Activated B cell treated with CpG ODN at 0.5 μM for 24 hours (primary cell): ENCODE measurements at places on chromosomes 6 and 20. TPM values are rescaled to one million over a fixed set of nuclear protein-coding genes. Genes with fewer than 3 reads are reported as not detected.

The QKI gene
- total RNA-seq = 61.5 and 66.6 TPM in 2 replicates

The PLG gene
- 0.27 and 0.31 TPM in 2 replicates for total RNA-seq

The PKIB gene
- 0.81 and 1.2 TPM in 2 replicates for total RNA-seq

The AAR2 gene
- total RNA-seq = 25.9 and 27.4 TPM in 2 replicates

The TSHZ2 gene
- 1.5 and 1.7 TPM in 2 replicates for total RNA-seq

The RRBP1 gene
- 18.9 and 22.0 TPM in 2 replicates for total RNA-seq

DNA sequence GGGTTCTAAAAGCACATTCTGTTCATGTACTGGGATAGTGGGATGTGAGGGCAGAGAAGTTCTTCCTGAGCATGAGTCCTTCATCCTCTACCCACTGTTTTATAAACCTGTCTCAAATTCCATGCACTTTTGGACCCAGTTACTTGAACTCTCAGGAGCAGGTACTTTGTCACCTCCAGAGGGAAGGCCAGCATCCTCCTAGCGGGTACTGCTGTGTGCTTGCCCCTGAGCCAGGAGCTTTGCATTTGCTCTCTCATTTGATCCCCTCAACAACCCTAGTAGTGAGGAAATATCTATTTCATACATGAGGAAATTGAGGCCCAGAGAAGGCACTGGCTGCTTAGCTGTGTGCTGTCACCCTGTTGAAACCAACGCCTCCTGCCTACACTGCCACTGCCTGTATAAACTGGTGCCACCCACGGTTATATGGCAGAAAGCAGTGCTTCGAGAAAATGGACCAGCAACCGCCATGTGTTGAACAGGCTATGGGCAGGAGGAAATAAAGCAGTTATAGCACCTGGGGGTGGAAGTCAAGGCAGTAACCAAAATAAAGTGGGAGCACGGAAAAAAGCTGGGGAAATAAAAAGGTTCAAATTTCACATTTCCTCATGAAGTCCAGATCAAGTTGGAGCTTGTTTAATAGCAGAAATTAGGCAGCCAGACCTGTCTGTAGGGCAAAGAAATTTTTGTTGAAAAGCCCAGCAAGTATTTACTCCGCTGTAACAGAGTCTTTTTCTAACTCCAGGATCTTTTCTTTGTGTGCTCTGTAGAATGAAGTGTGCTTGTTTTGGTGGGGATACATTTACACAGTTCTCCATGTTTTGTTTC lies 38.0 kb downstream of the KLHL31 start:
- H3K27me3 ChIP-seq = no peaks in the 10 kb centered on the region
- H3K4me3 ChIP-seq = no peak overlapping the region
- no peak overlapping the region for H3K27ac ChIP-seq
- DNase-seq = no peak

DNA sequence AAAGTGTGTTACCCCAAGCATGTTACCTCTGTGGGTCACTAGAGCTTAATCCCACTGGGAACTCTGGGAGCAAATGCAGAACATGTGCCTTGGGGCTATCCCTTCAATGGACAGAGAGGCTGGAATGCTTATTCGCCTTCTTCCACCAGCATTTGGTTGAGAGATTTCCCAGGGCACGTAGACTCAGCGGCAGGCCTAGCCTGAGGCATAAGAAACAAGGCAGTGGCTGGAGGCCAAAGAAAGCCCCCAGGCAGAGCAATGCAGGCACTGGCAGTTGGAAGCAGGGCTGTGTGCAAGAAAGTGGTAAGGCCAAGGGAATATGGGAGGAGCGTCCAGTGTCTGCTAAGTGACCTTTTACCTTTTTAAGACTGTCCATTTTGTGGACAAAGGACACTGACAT lies 114.0 kb upstream of the FLRT3 start:
- no peaks in the 10 kb centered on the region for H3K4me1 ChIP-seq
- DNase-seq = no peak
- no peaks in the 10 kb centered on the region for H3K36me3 ChIP-seq
- H3K27me3 ChIP-seq = no peaks in the 10 kb centered on the region
- H3K4me3 ChIP-seq = no peak overlapping the region

DNA sequence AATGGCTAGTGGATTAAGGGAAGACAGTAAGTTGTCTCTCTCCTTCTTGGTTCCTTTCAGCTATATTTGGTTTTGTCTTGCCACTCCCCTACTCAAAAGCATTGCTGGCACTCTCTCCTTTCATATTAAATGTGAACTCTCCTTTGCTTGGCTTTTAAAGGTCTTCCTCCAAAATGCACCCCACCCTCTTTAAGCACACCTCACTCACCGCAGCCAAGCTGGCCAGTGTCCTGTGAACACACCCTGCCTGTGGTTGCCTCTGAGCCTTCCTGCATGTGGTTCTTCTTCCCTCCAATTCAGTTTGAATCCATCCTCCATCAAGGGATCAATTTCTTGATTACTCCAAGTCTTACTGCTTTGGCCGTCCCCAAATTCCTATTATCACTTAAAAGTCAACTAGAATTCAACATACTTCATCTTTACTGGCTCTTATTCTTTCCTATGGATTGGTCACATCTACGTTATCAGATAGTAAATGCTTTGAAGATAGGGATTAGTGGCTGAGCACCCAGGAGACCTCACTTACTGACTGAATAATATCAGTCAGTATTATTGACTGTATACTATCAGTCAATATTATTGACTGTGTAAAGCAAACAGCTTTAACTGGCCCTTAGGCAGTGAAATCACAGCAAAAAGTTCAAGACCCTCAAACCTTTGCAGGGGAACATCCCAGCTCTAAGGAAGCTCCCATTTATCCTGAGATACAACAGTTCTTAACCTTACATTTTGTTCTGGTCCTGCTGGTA lies 41.6 kb upstream of the SPDEF start:
- H3K4me3 ChIP-seq = no peak overlapping the region
- peaks cover 64% of the 10 kb centered on the region for H3K36me3 ChIP-seq
- no peaks in the 10 kb centered on the region for H3K27me3 ChIP-seq
- H3K27ac ChIP-seq = peak overlapping the region; percentile 4
- no peak for DNase-seq
- peaks cover 42% of the 10 kb centered on the region for H3K4me1 ChIP-seq

DNA sequence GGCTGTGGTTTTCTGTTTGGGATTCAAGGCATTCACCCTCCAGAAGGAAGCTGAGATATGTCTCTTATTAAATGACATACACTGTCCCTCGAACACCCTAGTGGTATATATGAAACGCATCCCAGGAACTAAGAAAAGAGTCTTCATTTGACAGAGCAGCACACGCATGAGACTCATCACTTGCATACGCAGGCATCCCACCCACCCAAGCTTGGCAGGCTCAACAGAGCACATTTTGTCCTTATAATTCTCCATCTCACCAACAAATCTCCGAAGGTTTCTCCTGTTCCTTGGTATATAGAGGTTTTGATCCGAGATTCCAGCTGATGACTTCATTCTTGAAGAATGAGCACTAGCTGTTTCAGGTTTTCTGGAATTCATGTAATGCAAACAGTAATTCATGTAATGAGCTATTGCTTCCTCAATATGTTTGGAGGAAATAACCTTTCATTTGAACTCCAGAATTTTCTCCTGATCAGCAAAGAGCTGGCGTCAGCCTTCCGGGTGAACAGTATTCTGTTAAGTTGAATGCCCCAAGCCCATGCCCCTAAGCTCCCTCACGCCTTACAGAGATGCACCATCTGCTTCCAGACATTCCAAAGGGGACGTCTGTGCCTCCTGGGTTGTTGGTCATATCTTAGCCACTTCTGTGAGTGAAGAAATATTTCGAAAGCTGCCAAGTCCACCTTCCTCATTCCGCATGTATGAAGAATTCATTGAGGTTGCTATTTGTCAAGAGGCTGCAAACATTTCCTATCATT lies 66.0 kb upstream of the CDH4 start:
- H3K4me1 ChIP-seq = no peaks in the 10 kb centered on the region
- no peak overlapping the region for H3K4me3 ChIP-seq
- no peaks in the 10 kb centered on the region for H3K36me3 ChIP-seq
- H3K27me3 ChIP-seq = no peaks in the 10 kb centered on the region
- H3K27ac ChIP-seq = no peak overlapping the region
- DNase-seq = no peak

DNA sequence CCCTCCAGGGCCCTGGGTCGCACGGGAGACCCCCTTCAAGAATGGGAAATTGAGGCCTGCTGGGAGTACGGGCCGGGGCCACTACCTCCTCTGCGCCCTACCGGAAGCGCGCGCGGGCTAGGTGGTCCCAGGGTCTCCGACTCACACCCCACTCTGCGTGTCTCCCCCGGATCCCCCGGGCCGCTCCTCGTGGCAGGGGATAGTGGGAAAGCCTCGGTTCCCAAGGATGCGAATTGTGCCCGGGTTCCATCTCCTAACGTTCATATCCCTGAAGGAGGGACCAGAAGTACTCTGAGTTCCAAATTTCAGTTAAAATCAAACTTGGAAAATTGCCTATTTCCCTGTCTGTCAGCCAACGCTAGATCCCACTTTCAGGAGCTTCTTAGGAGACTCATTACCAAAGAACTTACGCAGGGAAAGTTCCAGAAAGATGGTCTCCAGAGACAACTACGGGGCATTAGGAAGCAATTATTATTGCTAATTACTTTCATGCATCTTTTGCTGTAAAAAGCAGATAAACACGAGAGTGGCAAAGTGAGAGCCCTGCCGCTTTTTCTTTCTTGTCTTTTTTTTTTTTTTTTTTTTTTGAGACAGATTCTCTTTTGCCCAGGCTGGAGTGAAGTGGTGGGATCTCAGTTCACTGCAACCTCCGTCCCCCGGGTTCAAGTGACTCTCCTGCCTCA lies 858 bp downstream of the FAM83D start:
- peaks cover 3% of the 10 kb centered on the region for H3K27me3 ChIP-seq
- peaks cover 18% of the 10 kb centered on the region for H3K36me3 ChIP-seq
- DNase-seq = no peak
- peak overlapping the region; percentile 77 for H3K4me3 ChIP-seq

GRCh38 chr6:31125162-31125561 lies 4.9 kb upstream of the CDSN start:
- H3K4me3 ChIP-seq = no peak overlapping the region
- peaks cover 22% of the 10 kb centered on the region for H3K27me3 ChIP-seq

- H3K4me3 ChIP-seq = no peak overlapping the region
- no peak overlapping the region for H3K27ac ChIP-seq
- H3K4me1 ChIP-seq = peaks cover 3% of the 10 kb centered on the region
- no peak for DNase-seq
- no peaks in the 10 kb centered on the region for H3K36me3 ChIP-seq
These were observed 4.4 kb upstream of the CST3 start for GRCh38 chr20:23641936-23642751.

GRCh38 chr6:133983099-133983939 lies 30.3 kb downstream of the TBPL1 start:
- H3K27ac ChIP-seq = no peak overlapping the region
- H3K27me3 ChIP-seq = no peaks in the 10 kb centered on the region
- no peak overlapping the region for H3K4me3 ChIP-seq
- H3K4me1 ChIP-seq = peaks cover 6% of the 10 kb centered on the region

DNA sequence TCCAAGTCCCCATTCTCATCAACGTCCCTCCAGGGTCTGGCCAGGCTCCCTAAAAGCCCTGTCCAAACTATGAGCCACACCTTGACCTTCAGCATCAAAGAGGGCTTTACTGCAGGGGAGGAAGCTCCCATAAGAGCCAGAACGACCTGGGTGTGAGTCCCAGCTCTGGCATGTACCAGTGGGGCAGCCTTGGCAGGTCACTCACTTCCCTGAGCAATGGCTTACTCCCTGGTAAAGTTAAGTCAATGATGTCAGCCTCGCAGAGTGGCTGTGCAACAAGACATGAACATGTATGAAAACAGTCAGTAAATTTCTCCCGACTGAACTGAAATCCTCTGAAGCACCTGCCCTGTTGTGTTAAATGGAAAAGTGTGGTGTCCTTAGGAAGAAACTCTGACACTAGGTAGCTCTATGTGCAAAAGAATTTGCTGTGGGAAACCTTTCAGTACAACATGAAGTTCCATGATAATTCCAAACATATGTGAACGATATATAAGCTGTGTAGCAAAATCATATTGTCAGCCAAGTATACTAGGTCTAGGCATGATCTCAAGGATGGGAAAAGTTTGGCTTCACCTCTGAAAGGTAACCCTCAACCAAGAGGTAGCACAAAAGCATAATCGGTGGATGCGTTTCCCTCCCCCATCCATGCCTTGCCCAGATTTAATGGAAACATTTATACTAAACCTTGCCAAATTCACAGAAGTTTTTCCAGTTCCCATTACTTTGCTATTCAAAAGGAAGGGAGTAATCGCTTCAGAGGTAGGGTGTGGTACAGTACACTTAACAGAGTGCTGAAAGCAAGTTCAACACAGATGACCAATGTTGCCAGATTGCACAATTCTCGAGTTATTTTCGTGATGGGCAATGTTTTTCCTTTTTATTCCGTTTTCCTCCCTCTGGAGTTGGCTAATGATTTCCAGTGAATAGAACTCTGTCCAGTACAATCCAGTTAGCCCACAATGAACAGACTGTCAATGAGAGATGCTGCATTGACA lies 49.0 kb upstream of the RANBP9 start:
- peaks cover 30% of the 10 kb centered on the region for H3K4me1 ChIP-seq
- H3K4me3 ChIP-seq = no peak overlapping the region
- no peak overlapping the region for H3K27ac ChIP-seq
- H3K36me3 ChIP-seq = no peaks in the 10 kb centered on the region
- H3K27me3 ChIP-seq = no peaks in the 10 kb centered on the region
- no peak for DNase-seq

DNA sequence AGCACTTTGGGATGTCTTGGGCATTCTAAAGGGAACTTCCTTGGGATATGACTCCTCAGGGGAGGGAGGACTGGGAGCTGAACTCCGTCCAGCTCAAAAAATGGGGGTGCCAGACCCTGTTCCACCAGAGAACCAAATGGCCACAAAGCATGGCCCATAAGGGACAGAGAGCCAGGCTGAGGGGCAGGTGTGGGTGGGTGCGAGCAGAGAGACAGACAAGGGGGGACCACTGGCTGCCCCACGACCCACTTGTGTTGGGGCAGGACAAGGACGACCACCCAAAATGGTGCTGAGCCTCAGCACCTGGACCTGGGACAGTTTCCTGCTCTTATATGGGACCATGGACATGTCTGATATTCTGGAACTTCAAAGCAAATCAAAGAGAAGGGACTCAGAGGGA lies 148.2 kb upstream of the MLN start:
- H3K27me3 ChIP-seq = peaks cover 7% of the 10 kb centered on the region
- H3K4me3 ChIP-seq = no peak overlapping the region
- H3K4me1 ChIP-seq = no peaks in the 10 kb centered on the region
- H3K36me3 ChIP-seq = no peaks in the 10 kb centered on the region
- no peak overlapping the region for H3K27ac ChIP-seq
- DNase-seq = no peak

DNA sequence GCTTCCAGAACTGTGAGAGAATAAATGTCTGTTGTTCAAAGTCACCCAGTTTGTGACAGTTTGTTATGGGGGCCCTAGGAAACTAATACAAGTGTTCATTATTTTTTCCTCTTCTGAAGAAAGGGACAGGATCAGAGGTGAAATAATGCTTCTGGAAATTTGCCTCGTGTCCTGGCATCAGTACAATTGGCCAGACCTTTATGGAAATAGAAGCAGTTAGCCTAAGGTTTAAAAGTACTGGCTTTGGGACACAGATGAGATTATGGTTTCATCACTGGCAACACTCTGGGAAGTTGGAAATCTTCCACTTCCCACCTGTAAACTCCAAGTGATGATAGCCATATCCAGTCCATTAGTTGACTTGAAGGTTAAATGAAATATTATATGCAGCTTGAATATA lies 88.7 kb downstream of the PLCB1 start:
- no peaks in the 10 kb centered on the region for H3K36me3 ChIP-seq
- no peaks in the 10 kb centered on the region for H3K27me3 ChIP-seq
- H3K4me1 ChIP-seq = no peaks in the 10 kb centered on the region

- H3K27me3 ChIP-seq = peaks cover 58% of the 10 kb centered on the region
- no peak overlapping the region for H3K4me3 ChIP-seq
- H3K4me1 ChIP-seq = peaks cover 15% of the 10 kb centered on the region
These were observed 10.5 kb downstream of the NKX2-2 start for GRCh38 chr20:21503345-21503744.
